Stimulated activated CD8-positive, alpha-beta memory T cell treated with anti-CD3 and anti-CD28 coated beads, Interleukin-2, amount 100 ng/mL, for 1 hour (primary cell): ENCODE measurements at places on chromosomes 7 and 10.

- DNase-seq: no peak
Measured at GRCh38 chr7:25671111-25671510, 442.8 kb upstream of the NPVF start.

- no peak for DNase-seq
Measured at GRCh38 chr10:31709028-31709427, 219.6 kb downstream of the ARHGAP12 start.

DNA sequence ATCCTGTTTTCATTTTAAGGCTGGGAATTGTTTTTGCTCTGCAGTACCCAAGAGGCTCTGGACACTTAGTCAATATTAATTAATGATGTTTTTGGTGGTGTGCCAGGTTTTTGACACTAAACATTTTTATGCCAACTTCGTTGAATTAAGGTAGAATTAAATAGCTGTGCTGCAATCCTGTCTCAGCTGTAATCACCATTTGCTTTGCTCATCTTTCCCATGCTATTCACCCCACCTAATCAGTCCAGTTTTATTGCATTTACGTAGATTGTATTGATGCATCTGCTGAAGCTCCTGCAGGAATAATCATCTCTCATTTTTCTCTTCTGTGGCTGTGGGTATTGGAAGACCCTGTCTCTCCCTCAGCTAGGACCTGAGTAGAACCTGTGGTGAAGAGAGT, 52.6 kb upstream of the TRUB1 start:
- no peak for DNase-seq

GRCh38 chr7:13872709-13873108, 116.8 kb downstream of the ETV1 start:
- no peak for DNase-seq

GRCh38 chr10:33192190-33192589, 142.3 kb downstream of the NRP1 start:
- no peak for DNase-seq

DNA sequence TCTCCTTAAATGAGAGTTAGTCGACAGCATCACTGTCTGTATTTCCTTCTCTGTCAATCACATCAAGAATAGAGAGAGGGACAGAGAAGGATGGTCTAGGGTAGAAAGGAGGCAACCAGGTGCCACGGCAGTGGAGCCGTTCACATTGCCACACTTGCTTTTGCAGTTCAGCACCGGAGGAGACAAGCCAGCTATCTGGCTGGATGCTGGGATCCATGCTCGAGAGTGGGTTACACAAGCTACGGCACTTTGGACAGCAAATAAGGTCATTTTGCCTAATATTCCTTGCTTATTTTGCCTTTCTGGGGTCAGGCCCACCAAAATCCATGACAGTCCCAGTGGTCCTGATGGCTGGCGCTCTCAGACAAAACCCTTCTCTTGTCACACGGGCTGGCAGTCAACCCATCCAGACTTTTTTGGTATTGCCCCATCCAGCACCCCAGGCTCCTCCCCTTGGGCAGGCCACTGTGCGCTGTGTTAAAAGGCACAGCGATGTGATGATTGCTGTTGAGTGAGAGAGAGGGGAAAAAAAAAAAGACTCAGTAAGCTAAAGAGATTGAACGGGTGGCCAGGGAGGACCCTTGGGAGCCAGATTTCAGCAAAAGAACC, 8.4 kb downstream of the CPA2 start:
- DNase-seq: no peak

GRCh38 chr10:62056219-62056618, 154.7 kb downstream of the ARID5B start:
- DNase-seq: no peak

GRCh38 chr7:28488061-28488791, 75.9 kb downstream of the CREB5 start:
- no peak for DNase-seq

DNA sequence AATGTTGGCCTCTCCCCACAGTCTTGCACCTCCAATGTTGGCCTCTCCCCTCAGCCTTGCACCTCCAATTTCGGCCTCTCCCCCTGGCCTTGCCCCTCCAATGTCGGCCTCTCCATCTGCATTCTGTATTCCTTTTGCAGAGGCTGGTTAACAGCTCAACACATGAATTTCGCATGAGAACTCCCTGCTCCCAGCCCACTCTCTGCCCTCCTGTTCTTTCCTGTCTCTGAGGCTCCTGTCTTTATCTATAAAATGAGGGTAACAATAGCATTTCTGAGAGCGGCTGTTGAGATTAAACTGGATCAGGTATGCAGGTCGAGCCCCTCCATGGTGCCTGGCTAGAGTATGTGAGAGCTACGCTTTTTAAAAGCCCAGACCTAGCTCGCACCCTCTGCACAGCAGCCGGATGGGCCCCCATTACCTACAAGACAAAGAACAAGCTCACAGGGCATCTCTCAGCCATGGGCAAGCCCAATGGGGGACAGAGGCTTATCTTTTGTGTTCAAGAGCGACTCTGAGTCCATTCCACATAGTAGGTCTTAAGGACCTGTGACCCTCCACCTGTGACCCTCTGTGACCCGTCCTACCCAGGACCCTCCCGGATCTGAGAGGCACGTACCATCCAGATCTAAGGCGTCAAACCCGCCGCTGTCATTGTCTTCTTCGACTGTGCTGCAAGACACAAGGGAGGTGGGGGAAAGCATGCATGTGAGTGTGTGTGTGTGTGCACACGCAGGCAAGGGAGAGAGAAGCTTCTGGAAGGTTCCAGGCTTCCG, 82.2 kb upstream of the GNA12 start:
- DNase-seq: no peak

GRCh38 chr7:80026766-80027165, 107.9 kb upstream of the GNAI1 start:
- DNase-seq: no peak

DNA sequence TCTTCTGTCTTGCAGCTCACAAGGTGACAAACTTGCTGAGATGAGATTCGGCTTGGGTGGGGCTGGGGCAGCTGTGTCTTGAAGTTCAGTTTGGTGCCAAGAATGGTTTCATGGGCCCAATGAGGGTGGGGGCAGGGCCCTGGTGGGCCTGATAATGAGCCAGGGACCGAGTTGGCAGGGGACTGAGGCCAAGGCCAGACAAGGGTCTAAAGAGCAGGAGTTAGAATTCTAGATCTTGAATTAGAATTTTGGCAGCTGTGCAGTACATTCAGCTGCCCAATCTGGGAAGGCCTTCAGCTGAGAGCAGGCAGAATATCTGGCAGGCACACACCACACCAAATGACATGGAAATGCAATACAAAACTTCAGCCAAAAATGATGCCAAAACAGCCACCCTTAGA, 1.5 kb upstream of the JAZF1 start:
- no peak for DNase-seq

GRCh38 chr7:43479042-43479441, 103.9 kb upstream of the STK17A start:
- DNase-seq: no peak

GRCh38 chr10:21041763-21042458, 144.8 kb upstream of the NEBL start:
- no peak for DNase-seq

GRCh38 chr7:38504684-38505083, 126.5 kb downstream of the AMPH start:
- DNase-seq: no peak

GRCh38 chr7:30997316-30997715, 33.6 kb downstream of the GHRHR start:
- DNase-seq: no peak

- DNase-seq: no peak
Measured at GRCh38 chr7:44759246-44759645, 10.6 kb downstream of the ZMIZ2 start.

GRCh38 chr7:13093160-13093559, 405.7 kb downstream of the ARL4A start:
- DNase-seq: no peak

DNA sequence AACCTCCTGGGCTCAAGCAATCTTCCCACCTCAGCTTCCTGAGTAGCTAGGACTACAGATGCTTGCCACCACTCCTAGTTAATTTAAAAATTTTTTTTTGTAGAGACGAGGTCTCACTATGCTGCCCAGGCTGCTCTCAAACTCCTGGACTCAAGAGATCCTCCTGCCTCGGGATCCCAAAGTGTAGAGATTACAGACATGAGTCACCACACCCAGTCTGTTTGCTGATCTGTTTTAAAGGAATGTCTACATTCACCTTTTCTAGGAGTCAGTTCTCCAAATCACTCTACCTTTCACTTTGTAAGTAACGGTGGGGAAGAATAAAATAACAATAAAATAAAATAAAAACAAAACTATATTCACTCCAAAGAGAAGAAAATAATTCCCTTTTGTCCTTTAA, 86.6 kb upstream of the AGBL3 start:
- no peak for DNase-seq

GRCh38 chr7:111364413-111364812, 197.9 kb downstream of the IMMP2L start:
- DNase-seq: no peak

- DNase-seq: no peak
Measured at GRCh38 chr7:157434231-157434630, 97.4 kb downstream of the DNAJB6 start.

DNA sequence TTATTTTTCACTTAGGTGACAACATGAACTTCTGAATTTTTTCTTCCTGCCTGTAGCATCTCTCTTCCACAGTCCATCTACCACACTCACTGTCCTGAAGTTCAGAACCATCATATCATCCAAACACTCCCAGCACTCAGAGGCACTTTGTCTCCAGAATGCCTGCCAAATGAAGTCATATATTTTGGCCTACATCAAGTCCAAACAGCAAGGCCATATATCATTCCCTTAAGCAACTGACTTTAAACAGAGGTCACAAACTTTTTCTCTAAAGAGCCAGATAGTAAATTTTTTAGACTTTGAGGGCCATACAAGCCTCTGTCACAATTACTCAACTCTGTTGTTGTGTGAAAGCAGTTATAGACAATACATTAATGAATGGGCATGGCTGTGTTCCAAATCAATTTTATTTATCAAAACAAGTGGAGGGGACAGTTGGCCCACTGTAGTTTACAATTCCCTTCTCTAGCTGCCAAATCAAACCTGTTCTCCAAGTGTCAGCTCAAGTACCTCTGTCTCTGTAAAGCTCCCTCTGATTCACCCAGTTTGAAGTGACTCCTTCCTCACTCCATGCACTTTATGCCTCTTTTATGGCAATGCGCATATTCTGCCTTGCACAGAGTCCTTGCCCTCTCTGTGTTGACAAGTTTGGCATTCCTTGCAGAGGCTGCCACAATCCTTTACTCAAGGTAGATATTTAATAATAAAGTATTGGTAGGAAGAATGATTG, 305.7 kb downstream of the FZD1 start:
- DNase-seq: no peak

GRCh38 chr7:131231381-131232220, 96.1 kb upstream of the MKLN1 start:
- DNase-seq: peak; percentile 13

- no peak for DNase-seq
Measured at GRCh38 chr7:6500691-6501090, 50.6 kb downstream of the GRID2IP start.

DNA sequence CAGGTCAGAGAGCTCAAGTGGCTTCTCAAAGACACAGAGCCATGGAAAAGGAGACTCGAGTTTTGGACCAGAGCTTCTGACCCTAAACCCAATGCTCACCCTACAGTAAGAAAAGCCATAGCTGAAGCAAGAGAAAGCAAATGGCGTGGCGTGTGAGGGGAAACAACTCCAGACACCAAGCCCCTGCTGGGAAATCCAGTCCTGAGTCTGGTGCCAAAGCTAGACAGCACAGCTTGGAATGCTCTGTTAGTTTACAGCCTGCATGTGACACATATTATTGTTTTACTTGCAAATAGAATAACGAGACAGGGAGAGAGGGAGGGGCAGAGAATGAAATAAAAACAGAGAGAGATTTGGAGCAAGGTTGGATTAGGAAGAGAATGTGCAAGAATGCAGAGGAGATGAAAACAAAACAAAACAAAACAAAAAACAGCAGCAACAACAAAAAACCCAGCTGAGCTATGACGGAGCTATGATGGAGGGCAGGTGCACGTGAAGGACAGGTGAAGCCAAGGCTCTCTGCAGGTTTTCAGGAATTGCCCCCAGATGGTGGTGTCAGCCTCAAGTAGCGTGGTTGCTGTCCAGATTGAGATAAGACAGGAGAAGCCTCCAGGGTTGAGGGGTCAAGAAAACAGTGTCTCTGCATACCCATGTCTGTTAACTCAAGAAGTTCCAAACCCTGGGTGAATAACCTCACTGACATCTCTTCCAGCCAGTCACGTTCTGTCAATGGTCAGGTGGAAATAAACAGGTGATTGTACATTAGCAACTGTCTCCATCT, 69.7 kb upstream of the LRRC18 start:
- no peak for DNase-seq

- no peak for DNase-seq
Measured at GRCh38 chr7:157760004-157760730, 423.4 kb downstream of the DNAJB6 start.

- no peak for DNase-seq
Measured at GRCh38 chr10:67925449-67926005, 41.1 kb downstream of the SIRT1 start.

GRCh38 chr10:98528805-98529183, 82.1 kb upstream of the HPS1 start:
- DNase-seq: no peak

DNA sequence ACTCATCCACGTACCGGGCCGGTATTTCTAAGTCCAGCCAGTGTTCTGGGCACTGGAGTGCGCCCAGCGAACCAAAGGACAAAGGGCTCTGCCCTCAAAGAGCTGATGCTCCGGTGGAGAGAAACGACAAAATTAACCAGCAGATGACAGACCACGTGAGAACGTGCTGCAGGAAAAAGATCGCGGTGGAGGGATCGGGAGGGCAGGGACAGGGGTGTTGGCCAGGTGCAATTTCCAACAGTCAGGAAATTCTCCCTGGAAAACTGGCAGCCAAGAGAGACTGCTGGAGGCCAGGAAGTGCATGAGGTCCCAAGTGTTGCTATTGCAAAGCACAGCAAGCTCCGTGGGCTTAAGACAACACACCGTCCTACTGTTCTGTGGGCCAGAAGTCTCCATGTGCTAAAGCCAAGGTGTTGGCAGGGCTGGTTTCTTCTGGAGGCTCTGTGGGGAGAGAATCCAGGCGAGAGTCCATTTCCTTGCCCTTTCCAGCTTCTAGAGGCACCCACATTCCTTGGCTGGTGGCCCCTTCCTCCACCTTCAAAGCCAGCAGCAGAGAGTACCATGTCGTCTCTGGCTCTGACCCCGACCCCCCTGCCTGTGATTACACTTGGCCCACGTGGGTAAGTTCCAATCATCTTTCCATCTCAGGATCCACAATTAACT, 21.3 kb upstream of the AMZ1 start:
- no peak for DNase-seq

DNA sequence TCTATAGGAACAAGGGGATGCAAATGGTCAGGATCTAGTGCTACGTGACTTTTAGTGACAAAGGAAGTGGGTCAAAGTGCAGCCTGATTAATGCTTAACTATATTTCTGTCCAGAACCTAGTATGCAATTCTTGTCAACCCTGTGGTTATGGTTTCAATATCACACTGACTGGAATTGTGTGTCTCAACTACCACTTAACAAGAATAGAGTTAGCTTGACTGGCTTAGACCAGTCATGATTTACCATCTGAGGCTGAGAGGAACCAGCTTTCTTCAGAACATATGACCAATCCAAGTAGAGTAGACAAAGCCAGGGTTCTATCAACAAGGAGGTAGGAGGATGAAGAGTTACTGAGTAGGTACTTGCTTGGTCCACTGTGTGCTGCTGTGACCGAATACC, 54.4 kb downstream of the MYPN start:
- no peak for DNase-seq

- DNase-seq: no peak
Measured at GRCh38 chr10:106086391-106086790, 1078.1 kb downstream of the SORCS1 start.
